ENCODE measurements at places on chromosomes 4 and X. TPM values are rescaled to one million over a fixed set of nuclear protein-coding genes. Genes with fewer than 3 reads are reported as not detected.

- no peak for DNase-seq
Measured at GRCh38 chr4:188162698-188163097, 23.5 kb downstream of the TRIML1 start.

- DNase-seq, result no peak
Measured at GRCh38 chr4:184890499-184890898, 64.7 kb upstream of the ACSL1 start.

DNA sequence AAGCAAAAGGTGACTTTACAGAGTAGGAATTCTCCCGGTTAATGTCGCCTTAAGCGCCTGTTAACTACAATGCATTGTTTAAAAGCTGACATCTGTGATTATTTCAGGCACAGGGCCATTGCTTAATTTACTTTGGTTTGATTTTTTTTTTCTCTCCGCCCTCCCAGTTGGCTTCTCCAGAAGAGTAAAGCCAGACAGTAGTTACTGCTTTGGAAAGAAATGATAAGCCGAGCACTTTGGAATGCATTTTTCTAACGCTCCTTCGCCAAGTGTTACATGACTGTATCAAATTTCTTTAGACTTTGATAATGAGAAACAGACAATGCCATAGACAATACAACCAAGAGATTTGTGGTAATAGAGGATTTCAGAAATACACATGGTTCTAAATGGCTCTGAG is 383.0 kb upstream of the TENM3 start:
- DNase-seq, result no peak

- no peak for DNase-seq
Measured at GRCh38 chr4:156805696-156806095, 165.9 kb downstream of the PDGFC start.

GRCh38 chrX:68865300-68865699 is 36.5 kb downstream of the EFNB1 start:
- DNase-seq, result no peak

GRCh38 chr4:137663251-137664045 is 131.2 kb upstream of the PCDH18 start:
- no peak for DNase-seq

- DNase-seq, result no peak
Measured at GRCh38 chr4:142818031-142818430, 28.1 kb downstream of the INPP4B start.

DNA sequence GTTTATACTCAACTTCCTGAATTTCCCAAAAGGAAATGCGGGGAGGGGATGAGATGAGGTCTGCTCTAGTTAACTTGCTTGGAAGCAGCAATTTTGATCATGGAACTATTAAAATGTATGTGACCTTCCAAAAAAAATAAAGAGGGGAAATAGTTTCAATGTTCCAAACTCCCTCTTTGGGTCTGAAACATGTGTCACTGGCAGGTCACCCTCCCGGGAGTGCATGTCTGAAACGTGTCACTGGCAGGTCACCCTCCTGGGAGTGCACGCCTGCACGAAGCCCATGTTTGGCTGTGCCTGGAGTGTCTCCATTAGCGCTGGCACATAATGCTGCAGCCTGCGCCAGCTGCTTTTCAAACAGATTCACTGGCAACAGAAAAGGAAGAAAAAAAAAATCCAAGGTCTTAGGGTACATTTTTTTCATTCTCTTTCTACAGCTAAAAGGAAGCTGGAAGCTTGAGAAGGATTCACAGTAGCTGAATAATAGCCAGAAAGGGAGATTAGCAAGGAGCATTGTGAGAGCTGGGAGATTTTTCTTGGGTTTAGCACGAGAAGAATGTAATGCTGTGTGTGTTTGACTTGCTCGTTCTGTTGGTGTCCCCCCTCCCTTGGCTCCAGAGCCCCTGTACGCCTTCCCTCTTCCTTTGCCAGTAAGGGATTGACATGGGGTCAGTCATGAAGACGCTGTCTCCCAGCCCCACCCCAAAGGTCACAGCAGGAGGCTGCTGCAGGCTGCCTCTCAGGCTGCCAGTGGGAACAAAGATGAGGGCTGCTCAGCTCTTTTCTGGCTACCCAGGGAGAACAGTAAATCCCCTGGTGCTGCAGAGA is 39.2 kb upstream of the TLR3 start:
- peak; percentile 67 for DNase-seq

- no peak for DNase-seq
Measured at GRCh38 chr4:7000421-7001176, 42.6 kb upstream of the TADA2B start.

Gene TRPC3
- total RNA-seq, result not detected

Gene FAM236C
- not detected for total RNA-seq

Gene ADGRG4
- not detected for total RNA-seq

Gene FATE1
- not detected for total RNA-seq

Gene NDST3
- total RNA-seq, result not detected

All from lung microvascular endothelial cell (primary cell).